ENCODE measurements at places on chromosomes 1 and 21. TPM values are rescaled to one million over a fixed set of nuclear protein-coding genes. Genes with fewer than 3 reads are reported as not detected.

DNALI1 gene
- total RNA-seq: 2.7 TPM

DMBX1 gene
- not detected for total RNA-seq

ANGPTL3 gene
- total RNA-seq: not detected

RHCE gene
- total RNA-seq: 0.75 TPM

All from uterine smooth muscle cell (primary cell).